AG09309 (cell line): ENCODE measurements at places on chromosomes 4 and X.

DNA sequence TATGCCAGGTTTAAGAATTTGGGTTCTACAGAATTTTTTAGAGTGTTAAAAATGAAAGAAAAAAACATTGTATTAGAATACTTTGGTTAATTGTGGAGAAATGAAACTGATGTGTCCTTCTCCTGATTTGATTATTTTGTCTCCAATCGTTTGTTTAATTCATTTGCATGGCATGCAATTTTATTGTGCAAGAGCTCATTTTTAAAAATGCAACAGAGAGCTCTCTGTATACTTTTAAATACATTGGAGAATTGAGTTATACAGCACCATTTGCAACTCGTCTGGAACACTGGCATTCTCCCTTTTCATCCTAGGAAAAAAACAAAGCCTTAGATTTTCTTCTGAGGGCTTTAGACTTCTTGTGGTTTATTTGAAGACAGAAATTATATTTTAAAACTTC is 689 bp downstream of the EXOC1L start:
- DNase-seq, result no peak

DNA sequence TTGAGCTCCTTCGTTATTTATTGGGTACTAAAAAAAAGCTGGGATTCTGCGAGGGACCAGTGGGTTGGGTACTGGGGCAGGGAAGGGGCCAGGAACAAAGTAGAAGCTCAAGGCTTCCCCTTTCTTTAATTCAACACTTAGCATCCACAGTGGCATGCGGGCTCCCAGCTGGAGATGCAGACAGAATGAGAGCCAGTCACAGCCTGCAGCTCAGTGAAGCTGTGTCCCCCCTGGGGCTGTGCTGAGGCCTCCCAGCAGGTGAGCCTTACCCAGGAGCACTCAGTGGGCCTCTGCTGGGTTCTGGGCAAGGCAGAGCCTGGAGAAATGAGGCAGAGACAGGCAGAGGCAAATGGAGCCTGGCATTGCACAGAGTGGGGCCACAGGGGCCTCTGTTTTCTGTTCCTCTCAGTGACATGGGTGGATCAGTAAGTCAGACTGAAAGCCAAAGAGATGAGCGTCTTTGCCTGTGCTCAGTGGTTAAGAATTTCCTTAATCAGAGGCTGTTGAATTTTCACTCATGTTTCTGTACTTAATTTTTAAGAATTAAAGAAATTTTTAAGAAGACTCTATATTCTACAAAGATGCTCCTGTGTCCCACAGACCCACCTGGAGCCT is 181.4 kb upstream of the RBPJ start:
- DNase-seq, result no peak

DNA sequence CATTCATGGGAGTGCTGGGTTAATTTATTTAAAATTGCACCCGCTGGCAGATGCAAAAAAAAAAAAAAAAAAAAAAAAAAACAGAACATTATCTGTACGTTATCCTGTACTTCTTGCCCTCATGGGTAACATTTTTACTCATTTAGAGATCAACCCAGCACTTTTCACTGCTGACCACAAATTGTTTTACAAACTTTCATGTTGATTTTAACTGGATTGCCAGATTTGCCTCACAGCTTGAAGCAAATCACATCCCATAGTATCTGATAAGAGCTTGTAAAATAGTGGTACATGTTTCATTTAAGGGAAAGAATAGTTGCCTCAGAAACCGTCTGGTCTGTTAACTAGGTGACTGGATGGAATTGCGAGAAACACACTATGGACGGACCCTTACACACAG is 640.8 kb downstream of the TRIML1 start:
- DNase-seq, result no peak

GRCh38 chrX:24768556-24768955 is 74.8 kb downstream of the POLA1 start:
- no peak for DNase-seq

DNA sequence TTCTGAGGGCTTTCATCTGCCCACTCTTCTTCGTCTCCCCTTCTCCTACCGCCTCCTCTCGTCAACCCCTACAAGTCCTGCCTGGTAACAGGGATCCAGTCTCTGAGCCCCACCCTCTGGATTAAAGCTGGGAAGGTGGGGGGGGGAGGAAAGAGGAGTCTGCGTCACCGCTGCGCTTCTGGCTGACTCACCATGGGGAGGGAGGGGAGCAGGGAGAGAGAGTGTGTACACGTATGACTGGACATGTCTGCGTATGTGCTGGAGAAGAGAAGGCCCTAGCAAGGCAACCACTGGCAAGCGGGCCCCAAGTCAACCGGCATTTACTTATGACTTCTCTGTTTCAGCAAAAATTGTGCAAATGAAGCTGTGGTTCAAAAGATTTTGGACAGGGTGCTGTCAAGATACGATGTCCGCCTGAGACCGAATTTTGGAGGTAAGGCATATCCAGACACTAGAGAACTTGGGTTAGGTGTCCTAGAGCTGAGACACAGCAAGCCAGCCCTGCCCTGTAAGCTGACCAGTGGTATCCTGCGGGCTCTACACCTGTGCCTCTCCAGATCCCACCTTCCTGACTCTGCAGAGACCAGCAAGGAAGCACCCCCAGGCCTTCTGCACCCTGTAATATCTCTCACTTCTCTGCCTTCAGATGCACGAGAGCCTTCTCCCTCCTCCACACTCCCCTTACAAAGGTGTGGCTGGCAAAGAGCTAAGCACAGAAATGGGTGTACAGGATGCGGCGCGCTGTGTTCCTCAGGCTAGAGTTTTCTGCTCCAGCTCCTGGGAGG is 2.5 kb downstream of the GABRQ start:
- no peak for DNase-seq

GRCh38 chrX:23737413-23737812 is 5.7 kb downstream of the ACOT9 start:
- no peak for DNase-seq

DNA sequence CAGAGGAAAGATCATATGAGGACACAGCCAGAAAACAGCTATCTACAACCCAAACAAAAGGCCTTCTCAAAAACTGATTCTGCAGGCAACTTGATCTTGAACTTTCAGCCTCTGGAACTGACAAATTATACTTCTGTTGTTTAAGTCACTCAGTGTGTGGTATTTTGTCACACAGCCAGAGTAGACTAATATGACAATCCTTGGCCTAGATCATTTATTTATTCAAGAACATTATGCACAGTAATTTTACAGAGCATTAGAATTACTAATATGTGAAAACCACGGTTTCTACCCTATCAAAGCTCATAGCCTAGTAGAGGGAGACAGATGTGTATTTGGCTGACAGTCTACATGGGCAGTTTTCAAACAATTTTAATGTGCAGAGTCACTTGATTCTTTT is 167.8 kb upstream of the PCDH18 start:
- DNase-seq, result no peak

DNA sequence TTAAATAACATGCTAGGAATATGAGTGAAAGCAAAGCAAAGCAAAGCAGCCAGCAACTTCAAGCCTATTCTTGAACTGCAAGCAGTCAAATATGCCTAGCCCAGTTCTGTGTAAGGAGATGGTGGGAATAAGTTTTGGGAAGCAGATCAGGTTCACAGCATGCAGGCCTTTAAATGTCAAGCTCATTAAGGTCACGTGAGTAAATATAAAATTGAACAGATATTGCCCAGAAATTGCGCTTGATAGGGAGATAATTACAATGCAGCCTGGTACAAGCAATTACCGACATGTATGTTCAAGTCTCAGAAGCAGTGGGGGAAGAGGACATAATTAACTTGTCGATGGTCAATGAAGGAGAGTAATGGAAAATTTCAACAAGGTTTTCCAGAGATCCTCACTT is 6.0 kb downstream of the GNPDA2 start:
- no peak for DNase-seq

GRCh38 chr4:2671267-2671895 is 84.8 kb downstream of the TNIP2 start:
- DNase-seq, result no peak

DNA sequence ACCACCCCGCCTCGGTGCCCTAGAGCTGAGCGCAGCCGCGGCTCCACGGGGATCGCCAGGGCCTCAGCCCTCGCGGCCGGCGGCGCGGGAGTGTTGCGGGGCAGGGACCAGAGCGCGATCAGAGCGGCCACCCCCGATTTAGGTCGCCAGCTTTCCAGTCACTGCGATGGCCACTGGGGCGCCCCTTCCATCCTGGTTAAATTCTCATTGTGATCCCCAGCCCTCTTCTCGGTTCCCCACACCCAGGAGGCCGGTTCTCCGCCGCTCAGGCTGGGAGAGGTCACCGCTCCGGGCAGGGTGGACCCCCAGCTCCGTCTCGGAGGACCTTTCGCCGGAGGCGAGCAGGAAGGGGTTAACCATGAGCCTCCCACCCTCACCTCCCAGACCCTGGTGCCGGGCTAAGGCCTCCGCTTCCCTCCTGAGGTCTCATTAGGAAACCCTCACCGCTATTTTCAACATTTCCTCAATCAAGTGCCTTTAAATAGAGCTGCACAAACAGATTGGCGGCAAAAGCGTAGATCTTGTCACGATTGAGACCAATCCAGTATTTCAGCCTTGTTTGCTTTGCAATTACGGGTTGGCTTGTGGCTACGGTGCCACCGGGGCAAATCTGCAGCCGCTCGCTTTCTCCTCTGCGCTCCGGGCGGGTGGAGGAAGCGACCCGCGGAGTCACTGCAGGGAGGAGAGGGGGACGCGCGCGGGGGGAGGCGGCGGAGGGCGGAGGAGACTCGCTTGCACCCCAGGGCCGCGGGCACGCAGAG is 8.3 kb upstream of the HAND2 start:
- DNase-seq, result no peak

GRCh38 chr4:141131723-141132071 is 1.6 kb downstream of the RNF150 start:
- DNase-seq, result no peak

DNA sequence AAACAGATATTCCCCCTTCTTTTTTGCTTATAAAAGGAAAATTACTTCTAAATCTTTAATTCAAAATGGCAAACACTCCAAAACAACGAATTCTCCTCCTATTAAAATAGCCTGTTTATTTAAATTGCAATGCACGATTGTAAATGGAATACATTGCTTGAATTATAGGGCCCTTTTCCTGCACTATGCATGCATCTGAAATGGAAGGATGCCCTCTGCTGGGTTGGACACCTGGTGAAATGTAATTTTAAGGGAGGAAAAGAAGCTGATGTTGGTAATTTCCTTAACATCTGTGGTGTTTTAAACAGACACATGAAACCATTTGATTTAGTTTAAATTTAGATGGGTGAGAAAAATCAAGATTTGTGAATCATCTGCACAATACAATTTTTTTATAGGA is 72.8 kb downstream of the GRXCR1 start:
- DNase-seq, result no peak

GRCh38 chrX:133685822-133686221 is 270.5 kb upstream of the GPC4 start:
- DNase-seq, result no peak

DNA sequence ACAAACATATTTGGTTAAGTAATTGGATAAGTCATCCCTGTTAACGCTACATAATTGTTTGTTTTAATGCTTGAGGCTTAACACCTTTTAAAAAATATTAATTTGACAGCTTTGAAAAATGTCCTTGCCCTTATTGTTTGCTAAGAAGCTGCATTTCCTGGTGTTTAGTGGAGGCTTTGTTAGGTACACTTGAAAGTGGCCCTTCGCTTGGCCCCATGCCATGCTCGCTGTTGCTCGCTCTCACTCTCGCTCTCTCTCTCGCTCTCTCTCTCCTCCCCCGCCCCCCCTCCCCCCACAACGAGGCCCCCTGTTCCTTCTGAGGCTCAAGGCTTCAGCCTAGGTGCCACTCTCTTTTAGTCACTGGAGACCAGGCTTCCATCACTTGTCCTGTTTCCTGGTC is 139.6 kb downstream of the DCLK2 start:
- DNase-seq, result no peak

DNA sequence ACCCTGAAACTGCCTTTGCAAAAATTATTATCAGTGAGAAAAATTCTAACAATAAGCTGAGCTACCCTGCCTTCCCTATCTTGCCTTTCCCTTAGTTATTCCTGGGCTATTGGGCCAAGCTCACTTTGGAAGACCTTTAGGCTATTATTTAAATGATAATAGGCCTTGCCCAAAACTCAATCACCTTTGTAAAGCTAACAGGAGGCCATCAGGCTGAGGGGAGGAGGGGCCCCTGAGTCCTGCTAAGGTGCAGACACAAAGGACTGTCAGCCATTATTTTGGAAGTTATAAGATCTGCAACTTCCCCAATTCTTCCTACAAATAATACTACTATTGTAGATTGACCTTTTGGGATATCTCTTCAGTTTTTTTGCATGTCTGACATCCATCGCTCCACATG is 278.8 kb upstream of the DIAPH2 start:
- no peak for DNase-seq

DNA sequence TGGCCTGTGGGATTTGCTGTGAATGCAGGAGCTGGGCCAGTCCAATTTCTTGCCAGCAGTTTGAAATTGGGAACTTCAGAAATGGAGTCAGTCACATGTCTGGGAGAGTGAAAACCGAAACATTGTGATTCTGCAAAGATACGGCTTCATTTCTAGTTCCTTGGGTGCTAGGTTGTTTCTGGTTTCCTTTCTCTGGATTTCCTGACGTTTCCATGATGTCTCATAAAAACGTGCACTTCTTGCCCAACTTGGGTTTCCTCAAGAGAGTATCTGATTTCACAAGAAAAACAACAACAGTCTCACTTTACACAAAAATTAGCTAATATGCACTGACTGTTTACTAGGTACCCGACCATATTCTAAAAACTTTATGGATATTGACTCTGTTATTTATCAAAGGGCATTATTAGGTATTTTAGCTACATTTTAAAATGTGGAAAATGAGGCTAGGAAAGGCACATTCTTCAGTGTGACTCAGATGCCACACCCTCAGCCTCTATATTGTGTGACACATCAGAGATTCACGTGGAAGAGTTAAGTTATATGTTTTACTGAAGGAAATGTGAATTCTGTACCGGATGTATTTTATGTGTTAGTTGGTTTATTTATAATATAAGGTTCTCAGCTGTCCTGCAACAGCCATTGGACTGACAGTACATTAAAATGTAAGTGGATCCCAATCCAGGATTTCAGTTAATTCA is 225.0 kb upstream of the PUDP start:
- DNase-seq, result peak; percentile 7

- no peak for DNase-seq
Measured at GRCh38 chr4:120844528-120844921, 78.0 kb downstream of the PRDM5 start.
